AG20443 (cell line): ENCODE measurements at places on chromosomes 2 and 18.

- peak; percentile 43 for DNase-seq
These were observed 18.7 kb upstream of the COLEC12 start for GRCh38 chr18:519019-519879.

DNA sequence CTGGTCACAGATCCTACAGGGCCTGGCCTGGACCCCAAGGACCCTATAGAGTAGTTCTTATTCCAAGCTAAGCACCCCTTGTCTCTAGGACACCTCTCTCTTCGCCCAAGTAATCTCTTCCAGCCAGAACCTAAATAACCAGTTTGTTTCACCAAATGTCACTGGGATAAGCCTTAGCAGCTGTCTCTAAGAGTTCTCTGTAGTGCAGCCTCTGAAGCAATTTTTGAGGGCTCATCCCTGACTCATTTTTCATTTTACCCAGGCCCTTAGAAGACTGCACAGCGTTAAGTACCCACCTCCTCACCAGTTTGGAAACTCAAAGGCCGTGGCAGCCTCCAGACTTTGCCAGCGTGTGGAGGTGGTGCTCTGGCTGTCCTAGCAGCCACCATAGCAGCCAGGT, 290.1 kb upstream of the SIX2 start:
- DNase-seq = no peak

GRCh38 chr18:46053368-46054095, 18.5 kb downstream of the PSTPIP2 start:
- DNase-seq = no peak

DNA sequence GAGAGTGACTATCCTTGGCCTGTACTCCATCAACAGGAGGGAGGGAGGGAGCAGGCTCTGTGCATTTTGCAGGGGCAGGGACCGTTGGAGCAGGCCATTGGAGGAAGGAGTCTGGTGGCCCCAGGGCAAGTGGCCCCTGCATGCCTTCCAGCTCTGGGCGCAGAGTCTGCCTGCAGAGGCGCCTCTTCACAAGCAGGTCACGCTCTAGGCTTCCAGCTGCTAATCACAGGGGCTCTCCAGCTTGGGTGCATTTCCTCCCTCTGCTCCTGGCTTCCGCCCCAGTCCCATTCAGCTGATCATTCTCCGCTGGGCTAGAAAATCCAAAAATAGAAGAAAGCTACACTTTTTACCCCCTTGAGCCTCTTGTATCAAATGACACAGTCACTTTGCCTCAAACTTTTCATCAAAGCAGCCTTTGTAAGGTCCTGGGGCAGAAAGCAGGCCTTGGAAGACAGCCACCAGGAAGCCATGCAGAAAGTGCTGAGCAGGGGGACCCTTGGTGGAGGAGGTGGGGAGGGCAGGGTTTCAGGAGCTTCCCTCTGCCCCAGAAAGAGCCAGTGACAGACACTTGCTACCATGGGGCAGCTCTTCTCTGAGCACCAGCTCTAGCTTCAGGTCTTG, 11.3 kb downstream of the TMEM247 start:
- DNase-seq = peak; percentile 41

DNA sequence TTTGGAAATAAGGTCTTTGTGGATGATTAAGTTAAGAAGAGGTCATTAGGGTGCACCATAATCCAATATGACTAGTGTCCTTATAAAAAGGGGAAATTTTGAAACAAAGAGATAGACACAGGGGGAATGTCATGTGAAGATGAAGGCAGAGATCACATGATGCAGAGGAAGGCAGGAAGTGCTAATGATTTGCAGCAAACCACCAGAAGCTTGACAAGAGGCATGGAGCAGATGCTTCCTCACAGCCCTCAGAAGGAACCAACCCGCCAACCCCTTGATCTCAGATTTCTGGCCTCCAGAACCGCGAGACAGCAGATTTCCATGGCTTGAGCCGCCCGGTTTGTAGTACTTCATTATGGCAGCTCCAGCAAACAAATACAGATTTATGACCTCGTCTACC, 17.4 kb upstream of the SMARCAL1 start:
- no peak for DNase-seq
